Tibial nerve (tissue), 4 donors: ENCODE measurements at places on chromosomes 4 and X. TPM values are rescaled to one million over a fixed set of nuclear protein-coding genes. Genes with fewer than 3 reads are reported as not detected.

DNA sequence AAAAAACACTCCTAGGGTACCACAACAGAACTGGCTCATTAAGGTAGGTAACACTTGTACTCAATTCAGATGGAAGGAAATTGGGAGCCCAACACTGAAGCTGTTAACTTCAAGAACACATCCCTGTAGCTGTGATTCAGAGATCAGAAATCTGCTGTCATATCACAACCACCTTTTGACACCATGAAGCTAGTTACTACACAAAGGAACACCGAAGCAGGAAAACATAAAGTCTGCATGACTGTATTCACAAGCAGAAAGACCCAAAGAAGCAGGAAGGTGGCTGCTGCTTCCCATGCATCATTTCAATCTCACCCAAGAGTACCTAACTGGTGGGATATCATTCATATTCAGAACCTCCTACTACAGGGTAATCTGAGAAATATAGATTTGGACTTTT lies 7.7 kb downstream of the SMIM10L2A start:
- H3K4me3 ChIP-seq = no peak overlapping the region
- no peak for DNase-seq
- no peaks in the 10 kb centered on the region for H3K27me3 ChIP-seq
- H3K36me3 ChIP-seq = no peaks in the 10 kb centered on the region
- H3K27ac ChIP-seq = no peak overlapping the region

DNA sequence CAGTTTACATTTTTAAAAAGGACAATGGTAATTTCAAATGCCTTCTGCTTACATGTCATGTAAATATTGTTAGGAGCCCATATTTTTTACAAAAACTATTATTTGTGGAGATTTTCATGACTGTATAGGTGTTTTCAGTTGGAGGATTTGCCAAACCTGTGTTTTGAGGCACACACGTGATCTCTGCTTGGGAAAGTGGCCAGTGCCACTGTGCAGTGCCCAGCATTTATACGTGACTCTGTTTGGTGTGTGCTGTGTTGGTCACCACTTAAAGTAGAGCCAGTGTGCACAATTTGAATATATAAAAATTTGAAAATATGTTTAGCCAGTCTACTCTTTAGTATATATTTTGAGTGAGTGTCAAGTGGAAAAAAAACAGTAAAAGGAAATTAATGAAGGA lies 26.8 kb upstream of the NAP1L5 start:
- H3K27me3 ChIP-seq = no peaks in the 10 kb centered on the region
- H3K4me1 ChIP-seq = no peaks in the 10 kb centered on the region
- no peak for DNase-seq
- H3K4me3 ChIP-seq = no peak overlapping the region
- no peak overlapping the region for H3K27ac ChIP-seq
- no peaks in the 10 kb centered on the region for H3K36me3 ChIP-seq

- H3K4me3 ChIP-seq = no peak overlapping the region
- H3K27ac ChIP-seq = no peak overlapping the region
- H3K27me3 ChIP-seq = peaks cover 92% of the 10 kb centered on the region
- no peaks in the 10 kb centered on the region for H3K36me3 ChIP-seq
These were observed 427 bp downstream of the NKX1-1 start for GRCh38 chr4:1405636-1406393.

The KLHL8 gene
- 18.2 TPM for total RNA-seq

The ATOH1 gene
- total RNA-seq = not detected

DNA sequence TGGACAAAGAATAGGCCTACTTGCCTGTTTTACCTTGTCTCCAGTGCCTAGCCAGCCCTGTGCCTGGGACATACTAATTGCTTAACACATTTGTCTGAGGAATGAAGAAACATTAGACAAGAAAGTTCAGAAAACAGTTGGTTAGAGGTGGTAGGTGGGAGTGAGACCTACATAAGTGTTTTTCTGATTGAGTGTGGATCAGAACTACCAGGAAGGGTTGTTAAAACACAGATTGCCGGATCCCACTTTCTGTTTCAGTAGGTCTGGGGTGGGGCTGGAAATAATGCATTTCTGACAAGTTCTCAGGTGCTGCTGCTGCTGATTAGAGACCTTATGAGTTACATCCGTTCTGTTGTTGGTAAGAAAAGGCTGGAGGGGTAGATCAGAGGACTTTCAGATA lies 5.7 kb upstream of the JADE1 start:
- H3K4me1 ChIP-seq = no peaks in the 10 kb centered on the region
- no peak overlapping the region for H3K4me3 ChIP-seq
- H3K27me3 ChIP-seq = no peaks in the 10 kb centered on the region

The NSUN7 gene
- 2.0 TPM for total RNA-seq
